HFF-Myc (cell line): ENCODE measurements at places on chromosomes 16 and 17.

DNA sequence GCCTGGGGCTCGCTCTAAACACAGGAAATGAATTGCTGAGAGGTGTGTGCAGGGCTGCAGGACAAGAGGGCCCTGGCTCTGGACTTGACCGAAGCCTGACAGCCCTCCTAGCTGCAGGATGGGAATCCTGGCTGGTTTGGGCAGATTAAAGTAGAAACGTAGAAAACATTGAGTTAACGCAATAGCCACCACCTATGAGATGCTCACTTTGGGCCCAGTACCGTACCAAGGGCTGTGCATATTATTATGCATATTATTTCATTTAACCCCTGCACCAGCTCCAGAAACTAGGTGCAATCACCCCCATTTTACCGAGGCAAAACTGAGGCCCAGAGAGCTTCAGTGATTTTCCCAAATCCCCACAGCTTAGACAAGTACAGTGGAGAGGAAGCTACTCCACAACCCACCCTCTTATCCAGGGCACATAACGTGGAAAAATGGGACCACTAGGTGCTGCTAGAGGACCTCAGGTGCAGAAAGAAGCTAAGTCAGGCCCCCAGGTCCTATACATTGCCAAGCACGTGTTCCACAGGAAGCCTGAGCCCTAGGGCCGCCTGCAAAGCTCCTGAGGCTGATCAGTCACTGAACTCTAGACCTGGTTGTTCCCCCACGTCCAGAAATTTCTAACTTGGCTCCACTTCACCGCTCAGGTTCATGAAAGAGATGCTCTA is 79.2 kb downstream of the MYH11 start:
- DNase-seq = peak; percentile 42

- no peak for DNase-seq
Observed at GRCh38 chr16:29744541-29745101, 1.2 kb downstream of the C16orf54 start.

DNA sequence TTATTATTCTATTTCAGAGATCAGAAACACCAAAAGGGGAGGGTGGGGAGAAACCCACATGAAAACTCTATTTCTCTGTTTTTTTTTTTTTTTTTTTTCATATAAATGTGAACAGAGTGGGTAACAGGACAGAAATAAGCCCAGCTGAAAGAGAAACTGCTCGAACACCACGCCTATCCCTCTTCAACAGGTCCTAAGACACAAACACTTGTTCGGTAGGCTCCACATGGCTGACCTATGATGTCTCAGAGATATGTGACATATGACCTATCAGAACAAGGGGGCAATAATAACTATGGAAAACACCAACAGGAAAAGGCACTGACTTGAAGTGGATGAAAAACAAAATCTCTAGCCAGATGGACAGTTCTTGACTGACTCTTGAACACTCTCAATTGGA is 44.8 kb downstream of the PARN start:
- DNase-seq = no peak

DNA sequence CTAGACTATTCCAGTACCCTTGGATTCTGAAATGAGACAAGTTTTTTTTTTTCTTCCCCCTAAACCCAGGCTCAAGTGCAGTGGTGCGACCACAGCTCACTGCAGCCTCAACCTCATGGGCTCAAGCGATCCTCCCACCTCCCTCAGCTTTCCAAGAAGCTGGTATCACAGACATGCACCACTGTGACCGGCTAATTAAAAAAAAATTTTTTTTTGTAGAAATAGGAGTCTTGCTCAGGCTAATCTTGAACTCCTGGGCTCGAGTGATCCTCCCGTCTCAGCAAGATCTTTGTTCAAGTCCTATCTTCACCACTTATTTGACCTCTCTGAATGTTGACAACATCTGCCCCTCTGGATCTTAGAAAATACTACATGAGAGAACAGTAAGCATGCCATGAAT is 26.6 kb upstream of the CORO6 start:
- DNase-seq = no peak

DNA sequence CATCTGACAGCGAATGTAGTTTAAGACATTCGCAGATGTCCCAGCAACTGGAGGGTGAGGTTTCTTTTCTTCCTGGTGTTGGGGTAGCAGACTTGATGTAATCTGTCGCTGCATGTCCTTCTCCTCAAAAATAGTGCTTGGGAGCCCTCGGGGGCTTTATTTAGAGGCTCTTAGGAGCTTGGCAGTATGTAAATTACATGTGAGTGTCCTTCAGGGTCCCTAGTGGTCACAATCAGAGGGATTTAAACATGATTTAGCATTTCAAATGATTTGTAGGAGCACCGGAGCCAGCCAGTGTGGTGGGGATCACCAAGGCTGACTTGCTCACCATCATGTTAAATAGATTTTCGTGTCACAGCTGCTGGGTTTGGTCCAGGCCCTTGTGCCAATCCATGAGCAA is 8.8 kb upstream of the SALL1 start:
- no peak for DNase-seq

- peak; percentile 52 for DNase-seq
Observed at GRCh38 chr17:14061666-14062560, 7.4 kb upstream of the COX10 start.

- DNase-seq = no peak
Observed at GRCh38 chr16:12500771-12501170, 302.9 kb downstream of the CPPED1 start.

- DNase-seq = no peak
Observed at GRCh38 chr16:83345846-83346640, 461.7 kb upstream of the HSBP1 start.

DNA sequence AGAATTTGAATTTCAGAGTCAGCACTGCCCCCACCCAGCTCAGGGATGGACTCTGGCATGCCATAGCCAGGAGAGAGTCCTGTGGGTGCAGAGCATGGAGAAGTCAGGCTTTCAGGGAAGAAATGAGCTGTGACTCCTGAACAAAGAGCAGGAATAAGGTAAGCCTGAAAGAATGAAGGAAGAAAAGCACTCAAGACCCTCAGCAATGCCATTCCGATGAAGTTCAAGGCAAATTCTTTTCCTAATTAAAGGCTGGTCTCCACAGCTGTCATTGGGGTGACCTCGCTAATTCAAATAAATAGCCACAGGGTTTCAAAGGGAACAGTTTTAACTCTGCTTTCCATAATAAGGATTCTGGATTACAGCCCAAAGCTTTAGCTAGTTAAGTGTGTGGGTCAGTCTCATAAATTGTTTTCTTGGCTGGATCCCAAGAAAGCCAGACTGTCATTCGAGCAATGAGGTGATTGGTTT is 31.7 kb downstream of the TOM1L2 start:
- DNase-seq = no peak

DNA sequence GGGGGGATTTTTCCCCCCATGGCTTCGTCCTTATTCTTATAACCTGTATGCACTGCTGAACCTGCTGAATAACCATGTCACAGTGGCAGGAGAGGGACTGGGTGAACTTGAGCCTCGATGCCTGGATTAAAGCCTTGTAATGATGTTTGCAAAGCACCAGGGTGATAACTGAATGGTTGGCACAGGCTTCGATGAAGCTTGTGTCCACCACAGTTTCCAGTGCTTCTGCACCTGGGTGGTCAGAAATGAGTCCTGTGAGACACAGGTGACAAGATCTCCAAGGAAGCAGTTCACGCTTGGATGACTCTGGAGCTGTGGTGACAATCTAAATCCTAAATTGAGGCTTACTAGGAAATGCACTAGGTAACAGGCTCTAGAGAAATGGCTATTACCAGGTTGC is 729.3 kb downstream of the MAF start:
- DNase-seq = no peak

DNA sequence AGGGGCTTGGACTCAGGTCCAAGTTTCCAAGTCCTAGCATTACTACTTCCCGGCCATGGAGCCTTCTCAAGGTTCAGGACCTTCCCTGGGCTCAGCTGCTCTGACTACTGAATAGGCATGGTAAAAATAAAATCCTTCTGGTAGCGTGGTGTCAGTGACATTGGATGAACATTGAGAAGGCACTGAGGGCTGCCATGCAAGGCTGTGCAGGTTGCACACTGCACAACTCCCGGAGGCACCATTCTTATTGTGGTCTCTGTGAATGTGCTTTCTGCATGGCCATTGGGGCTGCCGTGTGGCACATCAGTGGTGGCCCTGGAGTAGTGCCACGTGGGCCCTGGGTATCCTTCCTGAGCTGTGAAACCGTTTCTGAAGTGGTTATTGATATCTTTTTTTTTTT is 250.2 kb upstream of the CIBAR2 start:
- DNase-seq = no peak

GRCh38 chr17:74019271-74019670 is 184.2 kb upstream of the RPL38 start:
- no peak for DNase-seq

DNA sequence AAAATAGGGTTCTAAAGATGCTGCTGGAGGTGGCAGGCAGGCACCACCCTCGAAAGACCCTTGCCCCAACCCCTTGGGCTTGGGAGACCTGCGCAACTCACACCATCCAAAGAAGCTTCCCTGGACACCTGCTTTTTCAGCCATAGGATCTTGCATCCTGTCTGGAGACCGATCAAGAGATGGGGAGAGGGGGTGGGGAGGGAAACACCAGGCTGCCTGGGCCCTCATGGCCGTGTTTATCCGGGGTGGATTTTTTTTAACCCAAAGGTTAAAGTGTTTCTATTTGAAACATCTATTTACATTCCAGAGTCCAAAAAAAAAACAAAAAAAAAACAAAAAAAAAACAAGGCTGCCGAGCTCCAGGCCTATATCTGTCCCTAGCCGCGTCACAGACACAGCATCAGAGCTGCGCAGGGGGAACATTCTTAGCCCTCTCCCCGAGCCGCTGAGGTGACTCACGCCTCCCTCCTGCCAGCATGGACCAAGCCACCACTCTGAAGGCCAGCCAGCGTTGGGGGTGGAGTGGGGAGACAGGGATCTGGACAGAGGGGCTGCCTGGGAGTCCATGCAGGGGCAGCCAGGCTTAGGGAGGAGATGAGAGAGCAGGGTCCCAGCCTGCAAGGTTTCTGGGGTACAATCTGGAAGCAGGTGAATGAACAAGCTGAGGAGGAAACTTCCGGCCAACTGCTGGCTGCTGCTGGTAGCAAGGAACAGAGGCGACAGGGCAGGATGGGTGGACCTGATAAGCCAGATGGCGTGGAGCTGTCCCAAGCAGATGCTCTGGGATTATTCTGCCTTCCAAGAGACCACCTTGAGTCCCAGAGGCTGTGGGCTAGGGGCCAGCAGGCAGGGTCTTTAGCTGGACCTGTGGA is 14.8 kb downstream of the HDAC5 start:
- peak; percentile 87 for DNase-seq

GRCh38 chr17:70318051-70318450 is 148.7 kb downstream of the KCNJ2 start:
- DNase-seq = no peak

- DNase-seq = no peak
Observed at GRCh38 chr17:2542456-2542855, 30.8 kb upstream of the METTL16 start.

DNA sequence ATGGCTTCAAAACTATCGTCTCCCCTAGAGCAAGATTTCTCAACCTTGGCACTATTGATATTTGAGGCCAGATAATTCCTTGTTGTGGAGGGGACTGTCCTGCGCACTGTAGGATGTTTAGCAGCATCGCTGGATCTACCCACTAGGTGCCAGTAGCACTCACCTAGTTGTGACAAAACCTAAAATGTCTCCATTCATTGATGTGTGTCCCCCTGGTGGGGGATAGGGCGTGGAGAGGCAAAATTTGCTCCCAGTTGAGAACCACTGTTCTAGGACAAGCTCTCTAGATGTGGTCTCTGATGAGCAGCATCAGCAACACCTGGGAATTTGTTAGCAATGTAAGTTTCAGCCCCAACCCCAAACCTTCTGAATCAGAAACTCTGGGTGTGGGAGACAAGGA is 259.0 kb downstream of the XYLT1 start:
- DNase-seq = no peak

DNA sequence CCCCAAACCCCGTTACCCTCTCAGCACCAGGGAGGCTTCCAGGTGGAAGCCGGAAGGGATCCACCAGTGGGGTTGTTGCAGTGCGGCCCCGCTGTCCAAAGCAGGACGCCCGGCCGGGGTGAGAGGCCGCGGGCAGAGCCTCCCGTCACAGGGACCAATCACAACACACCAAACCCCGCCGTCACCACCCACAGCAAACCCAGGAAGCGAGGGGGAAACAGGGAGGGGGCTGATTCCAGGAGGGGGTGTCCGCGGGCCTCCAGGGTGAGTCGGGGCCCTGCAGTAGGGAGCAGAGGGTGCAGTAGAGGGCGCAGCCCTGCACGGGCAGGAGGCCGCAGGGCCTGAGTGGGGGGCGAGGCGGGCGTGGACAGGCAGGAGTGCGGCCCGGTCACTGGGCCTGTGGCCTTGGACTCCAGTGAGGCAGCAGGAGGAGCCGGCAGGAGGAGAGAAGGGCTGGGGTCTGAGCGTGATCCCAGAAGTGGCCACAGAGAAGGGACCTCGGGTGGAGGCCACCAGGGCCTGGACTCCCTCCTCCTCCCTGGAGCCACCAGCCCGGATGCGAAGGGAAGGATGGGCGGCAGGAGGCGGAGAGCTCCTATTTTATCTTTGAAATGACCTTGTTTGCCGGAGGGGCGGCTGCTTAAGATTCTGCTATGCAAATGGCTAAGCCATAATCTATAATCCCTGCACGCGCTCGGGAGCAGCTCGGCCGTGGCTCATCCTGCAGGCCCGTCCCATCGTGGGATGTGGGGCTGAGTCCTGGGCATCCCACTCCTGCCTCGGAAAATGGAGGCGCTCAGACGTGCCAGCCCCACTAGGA is 41.5 kb downstream of the ZFPM1 start:
- DNase-seq = no peak

DNA sequence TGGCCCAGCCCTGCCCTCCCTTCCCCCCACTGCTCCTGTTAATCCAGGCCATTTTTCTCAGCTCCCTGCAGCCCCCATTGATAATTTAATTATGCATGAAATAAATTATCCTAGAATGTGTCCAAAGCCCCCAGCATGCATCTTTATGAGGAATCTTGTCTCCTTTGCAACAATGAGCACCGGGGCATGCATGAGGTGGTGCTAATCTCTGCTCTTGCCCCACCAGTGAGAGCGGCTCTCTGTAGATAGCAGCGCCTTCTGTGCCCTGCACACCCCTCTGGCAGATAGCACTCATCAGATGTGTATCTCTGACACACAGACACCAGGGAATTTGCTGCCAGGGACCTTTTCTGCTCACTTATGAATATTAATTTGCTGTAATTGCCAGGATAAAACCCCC is 140.2 kb upstream of the CDC42EP4 start:
- no peak for DNase-seq

DNA sequence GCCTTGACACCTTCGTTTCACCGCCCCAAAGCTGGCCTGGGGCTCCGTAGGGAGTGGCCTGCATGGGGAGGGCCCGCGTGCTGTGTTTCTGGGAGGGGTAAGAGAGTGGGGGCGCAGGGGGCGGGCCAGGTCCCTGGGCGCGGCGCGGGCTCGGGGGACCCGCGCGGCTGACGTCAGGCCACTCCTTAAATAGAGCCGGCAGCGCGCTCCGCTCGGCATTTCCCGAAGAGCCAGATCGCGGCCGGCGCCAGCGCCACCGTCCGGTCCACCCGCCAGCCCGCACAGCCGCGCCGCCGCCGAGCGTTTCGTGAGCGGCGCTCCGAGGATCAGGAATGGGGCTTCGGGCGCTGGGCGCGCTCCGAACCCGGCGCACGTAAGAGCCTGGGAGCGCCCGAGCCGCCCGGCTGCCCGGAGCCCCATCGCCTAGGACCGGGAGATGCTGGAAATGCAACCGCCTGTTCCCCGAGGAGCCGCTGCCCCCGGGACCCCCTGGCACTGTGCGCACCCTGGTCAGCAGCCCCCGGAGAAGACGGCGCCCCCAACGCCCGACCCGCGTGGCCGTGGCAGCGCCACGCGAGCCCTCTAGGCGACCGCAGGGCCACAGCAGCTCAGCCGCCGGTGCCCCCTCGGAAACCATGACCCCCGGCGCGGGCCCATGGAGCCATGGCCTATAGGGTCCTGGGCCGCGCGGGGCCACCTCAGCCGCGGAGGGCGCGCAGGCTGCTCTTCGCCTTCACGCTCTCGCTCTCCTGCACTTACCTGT is at the start of gene HS3ST2:
TSS of gene HS3ST2 (plus strand) at position 215 of the 763 bp plus-strand sequence. CDS start at position 664, 449 bp downstream.
- DNase-seq = no peak

- DNase-seq = no peak
Observed at GRCh38 chr17:76189247-76189646, 48.2 kb upstream of the FOXJ1 start.
